ENCODE measurements at places on chromosomes 3 and 15.

GRCh38 chr15:28977377-28978010 lies 91.7 kb downstream of the APBA2 start:
- no peak for DNase-seq

GRCh38 chr15:53031469-53031868 lies 241.3 kb upstream of the ONECUT1 start:
- no peak for DNase-seq

GRCh38 chr15:70569091-70569713 lies 194.2 kb downstream of the UACA start:
- DNase-seq: no peak

GRCh38 chr3:127762077-127762786 lies 60.1 kb downstream of the MGLL start:
- DNase-seq: no peak
